ENCODE measurements at places on chromosomes 11 and 22.

DNA sequence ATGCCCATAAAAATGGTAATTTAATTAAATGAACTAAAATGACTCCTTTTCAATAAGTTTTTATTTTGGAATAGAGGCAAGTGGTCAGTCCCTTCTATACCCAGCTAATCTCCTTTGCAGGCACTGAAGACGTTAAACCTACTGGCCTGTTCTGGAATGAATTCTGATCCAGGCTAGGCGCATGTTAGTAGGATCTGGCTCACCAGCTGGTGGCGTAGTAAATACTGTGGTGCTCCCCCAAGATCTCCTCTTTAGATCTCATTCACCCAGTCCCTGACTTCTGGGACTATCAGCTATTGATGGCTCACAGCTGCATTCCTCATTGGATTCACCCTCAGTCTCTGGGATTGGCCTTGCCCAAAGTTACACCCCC is 173.7 kb upstream of the DDI1 start:
- DNase-seq, result no peak

GRCh38 chr22:45502215-45503049 is at the start of gene FBLN1:
Gene FBLN1 (plus strand): TSS chr22:45502883. CDS start chr22:45502986, 103 bp downstream.
- no peak for DNase-seq

- no peak for DNase-seq
These were observed 303.3 kb upstream of the ZC3H12C start for GRCh38 chr11:109789901-109790300.

- no peak for DNase-seq
These were observed 9.8 kb upstream of the CECR2 start for GRCh38 chr22:17359501-17359900.

DNA sequence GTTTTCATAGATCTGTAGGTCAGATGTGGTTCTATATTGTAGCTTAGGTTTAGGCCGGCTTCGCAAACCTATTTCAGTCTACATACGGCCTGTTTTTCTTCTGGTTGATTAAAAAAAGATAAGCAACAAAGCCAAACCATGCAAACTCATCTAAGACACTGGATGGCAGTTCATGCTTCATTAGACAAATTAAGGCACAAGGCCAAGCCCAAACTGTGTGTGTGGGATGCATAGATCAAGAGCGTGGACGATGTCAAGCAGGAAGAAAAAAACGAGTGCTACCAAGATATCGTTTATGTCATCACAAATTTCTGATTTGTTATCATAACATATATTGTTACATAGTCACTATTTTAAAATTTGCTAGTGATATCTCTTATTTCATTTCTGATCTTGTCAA is 357.6 kb upstream of the KIRREL3 start:
- DNase-seq, result no peak

DNA sequence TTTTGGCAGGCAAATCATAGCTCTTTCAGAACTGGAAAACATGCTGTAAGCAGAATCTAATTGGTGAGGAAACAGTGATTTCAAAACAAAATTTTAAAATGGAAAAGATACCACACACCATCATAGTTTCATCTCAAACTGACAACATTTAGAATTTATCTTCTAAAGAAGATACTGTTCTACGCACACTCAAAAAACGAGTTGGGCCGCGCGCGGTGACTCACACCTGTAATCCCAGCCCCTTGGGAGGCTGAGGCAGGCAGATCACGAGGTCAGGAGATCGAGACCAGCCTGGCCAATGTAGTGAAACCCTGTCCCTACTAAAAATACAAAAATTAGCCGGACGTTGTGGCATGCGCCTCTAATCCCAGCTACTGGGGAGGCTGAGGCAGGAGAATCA is 44.2 kb upstream of the ADSL start:
- no peak for DNase-seq

DNA sequence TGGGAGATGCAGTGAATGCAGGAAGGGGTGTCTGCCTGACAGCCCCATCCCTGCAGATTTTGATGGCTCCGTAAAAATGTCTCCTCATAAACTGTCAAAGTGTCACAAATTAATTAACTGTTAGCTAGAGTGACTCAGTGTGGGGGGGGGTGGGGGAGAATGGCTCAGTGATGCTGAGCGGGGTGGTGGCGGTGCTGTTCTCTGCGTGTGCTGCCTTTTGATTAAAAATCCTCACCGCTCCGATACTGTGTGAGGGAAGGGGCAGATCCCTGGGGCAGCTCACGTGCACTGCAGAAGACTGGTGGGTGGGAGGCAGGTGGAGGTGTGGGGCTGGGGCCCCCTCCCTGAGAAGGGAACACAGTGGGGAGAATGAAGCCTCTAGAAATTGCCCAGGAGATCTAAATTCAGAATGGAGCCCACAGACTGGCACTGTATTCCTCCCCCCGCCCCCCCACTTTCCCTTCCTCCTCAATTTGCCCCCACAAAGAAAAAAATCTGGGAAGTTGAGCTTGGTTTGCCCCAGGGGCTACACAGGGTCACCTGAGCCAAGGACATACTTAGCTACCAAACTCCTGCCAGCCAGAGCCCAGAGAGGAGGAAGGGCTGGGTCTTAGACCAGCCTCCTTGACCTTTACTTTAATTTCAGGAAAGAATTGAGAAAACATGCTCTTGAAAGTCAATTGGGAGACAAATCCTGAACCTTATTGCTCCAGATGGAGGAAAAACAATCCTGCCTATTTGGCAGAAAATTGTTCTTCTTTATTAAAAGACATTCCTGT is 39.8 kb downstream of the DRD2 start:
- no peak for DNase-seq

GRCh38 chr22:29503811-29504372 is 23.9 kb downstream of the NEFH start:
- DNase-seq, result no peak

DNA sequence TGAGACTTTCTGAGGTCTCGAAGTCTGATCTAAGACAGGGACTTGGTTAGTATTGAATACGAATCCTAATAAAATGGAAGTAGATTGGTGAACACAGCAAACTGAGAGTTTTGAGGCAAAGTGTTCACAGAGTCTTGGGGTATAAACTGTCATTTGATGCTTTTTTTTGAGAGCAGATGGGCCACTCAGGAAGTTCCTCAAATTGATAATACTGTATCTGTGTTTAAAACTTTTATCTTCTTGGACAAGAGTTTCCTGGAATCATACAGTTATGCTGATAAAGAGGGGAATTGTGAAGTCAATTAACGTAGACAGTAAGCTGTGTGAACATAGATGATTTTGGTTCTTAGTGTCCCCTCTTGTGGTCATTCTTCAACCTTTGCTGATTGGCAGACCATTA is 80.0 kb upstream of the CLPB start:
- no peak for DNase-seq

DNA sequence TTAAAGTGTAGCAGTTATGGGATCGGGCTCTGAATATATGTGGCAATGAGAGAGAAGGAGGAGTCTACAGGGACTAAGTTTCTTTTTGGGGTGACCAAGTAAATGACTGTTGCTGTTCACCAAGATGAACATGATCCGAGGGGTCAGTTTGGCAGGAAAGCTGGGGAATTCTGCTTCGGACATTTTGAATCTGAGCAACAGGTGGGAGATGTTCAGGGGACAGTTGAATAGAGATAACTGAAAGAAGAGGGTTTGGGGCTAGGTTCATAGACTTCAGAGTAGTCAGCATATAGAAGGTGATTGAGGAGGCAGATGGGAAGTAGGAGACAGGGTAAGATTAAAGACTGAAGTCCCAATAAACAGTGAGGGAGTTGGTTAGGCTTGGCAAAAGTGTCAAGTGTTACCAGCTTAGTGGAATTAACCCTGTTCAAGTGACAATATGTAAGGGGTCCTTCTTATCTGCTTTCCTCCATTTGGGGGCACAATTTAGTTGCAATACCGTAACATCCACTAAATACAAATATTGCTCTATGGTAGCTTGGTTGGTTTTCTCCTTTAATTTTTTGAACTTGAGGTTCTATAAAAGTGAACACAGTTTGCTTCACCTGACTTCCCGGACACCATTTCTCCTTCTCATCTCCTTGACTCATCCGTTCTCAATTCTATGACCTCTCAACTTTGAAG is 2.9 kb upstream of the ENTHD1 start:
- no peak for DNase-seq

DNA sequence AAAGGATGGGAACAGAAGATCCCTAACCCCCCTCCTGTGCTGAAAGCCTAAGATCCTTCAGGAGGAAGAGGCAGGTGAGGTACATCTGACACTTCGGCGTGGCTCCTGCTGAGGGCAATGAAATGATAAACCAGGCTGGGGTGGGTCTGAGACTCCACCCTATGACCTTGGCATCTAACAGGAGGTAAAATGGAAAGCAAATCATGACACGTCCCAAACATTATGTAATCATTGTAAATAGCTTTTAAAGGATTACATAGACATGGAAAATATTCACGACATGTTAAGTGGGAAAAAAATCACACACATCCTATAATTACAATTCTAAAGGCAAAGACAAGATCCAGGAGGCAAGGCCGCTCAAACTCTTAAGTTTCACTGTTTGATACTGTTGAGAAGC is 70.5 kb downstream of the LINC01488 start:
- DNase-seq, result no peak

DNA sequence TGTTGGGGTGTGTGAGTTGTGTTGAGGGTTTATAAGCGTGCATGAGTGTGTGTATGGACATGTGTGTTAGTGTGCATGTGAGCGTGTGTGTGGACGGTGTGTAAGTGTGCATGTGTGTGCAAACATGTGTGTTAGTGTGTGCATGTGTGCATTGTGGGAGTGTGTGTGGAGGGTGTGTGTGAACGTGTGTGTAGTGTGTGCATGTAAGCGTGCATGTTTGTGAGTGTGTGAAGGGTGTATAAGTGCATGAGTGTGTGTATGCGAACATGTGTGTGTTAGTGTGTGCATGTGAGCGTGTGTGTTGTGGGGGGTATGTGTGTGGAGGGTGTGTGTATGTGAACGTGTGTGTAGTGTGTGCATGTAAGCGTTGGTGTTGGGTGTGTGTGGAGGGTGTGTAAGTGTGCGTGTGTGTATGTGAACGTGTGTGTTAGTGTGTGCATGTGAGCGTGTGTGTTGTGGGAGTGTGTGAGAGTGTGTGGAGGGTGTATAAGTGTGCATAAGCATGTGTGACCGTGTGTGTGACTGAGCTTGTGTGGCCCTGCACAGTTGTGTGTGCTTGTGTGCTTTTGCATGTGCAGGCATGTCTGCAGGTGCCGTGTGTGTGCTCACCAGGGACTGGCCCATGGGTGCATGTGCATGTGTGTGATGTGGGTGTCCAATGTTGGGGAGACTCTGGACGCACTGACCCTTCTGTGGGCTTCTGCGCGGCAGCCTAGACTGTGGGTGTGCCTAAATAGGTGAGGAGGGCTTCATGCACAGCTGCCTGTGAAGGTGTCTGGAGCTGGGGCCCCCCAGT is 866.2 kb downstream of the TBC1D22A start:
- no peak for DNase-seq

- no peak for DNase-seq
These were observed 8.6 kb downstream of the THYN1 start for GRCh38 chr11:134244593-134244992.

Data from activated naive CD8-positive, alpha-beta T cell treated with anti-CD3 and anti-CD28 coated beads, Interleukin-2, amount 50 U/mL, for 16 hours (primary cell).